Liver (tissue), 10 donors: ENCODE measurements at places on chromosomes 2 and 18. TPM values are rescaled to one million over a fixed set of nuclear protein-coding genes. Genes with fewer than 3 reads are reported as not detected.

DNA sequence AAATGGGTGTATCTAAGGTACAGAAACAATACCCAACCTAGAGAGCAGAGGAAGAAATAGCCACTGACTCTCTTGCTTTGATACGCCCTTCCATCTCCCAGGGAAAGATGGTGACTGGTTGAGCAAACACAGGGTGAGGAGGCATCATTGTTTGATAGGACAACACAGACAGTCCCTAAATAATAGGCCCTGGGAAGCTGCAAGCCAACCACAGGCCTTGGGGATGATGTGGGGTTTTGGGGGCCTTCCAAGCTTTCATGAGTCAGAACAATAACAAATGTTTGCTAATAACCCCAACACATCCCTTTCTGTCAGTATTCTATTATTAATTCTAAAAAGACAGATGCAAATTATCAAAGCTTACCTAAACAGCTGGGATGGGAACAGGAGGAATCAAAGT is 9.8 kb downstream of the LGALSL start:
- no peaks in the 10 kb centered on the region for H3K4me1 ChIP-seq
- H3K4me3 ChIP-seq, result no peak overlapping the region
- H3K36me3 ChIP-seq, result peaks cover 2% of the 10 kb centered on the region
- DNase-seq, result no peak
- no peak overlapping the region for H3K27ac ChIP-seq
- H3K27me3 ChIP-seq, result no peaks in the 10 kb centered on the region

DNA sequence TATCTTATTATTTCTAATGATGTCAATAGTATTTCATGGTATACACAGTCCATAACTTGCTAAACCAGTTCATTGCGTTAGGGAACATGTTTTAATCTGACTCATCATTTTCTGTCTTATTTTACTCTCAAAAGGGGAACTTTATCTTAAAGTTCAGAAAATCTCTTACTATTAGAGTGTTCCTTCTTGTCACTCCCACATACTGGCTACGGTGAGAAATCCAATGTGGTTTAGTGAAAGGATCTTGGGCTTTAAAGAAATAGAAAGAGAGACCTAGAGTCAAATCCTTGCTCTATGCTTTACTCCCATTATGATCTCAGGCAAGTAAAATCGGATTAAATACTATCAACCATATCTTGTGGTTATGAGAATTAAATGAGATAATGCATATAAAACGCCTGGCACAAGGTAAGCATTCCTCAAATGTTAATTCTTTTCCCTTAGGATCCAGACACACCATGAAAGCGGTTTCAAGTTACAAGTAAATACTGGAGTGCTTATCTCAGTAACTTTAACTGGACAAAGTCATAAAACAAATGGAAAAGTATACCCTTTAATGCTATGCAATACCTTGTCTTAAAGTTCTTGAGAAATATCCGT is 576.0 kb downstream of the ARHGAP15 start:
- H3K4me3 ChIP-seq, result no peak overlapping the region
- DNase-seq, result no peak
- no peaks in the 10 kb centered on the region for H3K4me1 ChIP-seq

- H3K27me3 ChIP-seq, result no peaks in the 10 kb centered on the region
- H3K27ac ChIP-seq, result no peak overlapping the region
- H3K4me1 ChIP-seq, result no peaks in the 10 kb centered on the region
- DNase-seq, result no peak
- no peak overlapping the region for H3K4me3 ChIP-seq
- H3K36me3 ChIP-seq, result no peaks in the 10 kb centered on the region
Measured at GRCh38 chr2:226677080-226677479, 122.5 kb downstream of the IRS1 start.

- no peaks in the 10 kb centered on the region for H3K36me3 ChIP-seq
- peaks cover 7% of the 10 kb centered on the region for H3K4me1 ChIP-seq
- no peak for DNase-seq
- H3K4me3 ChIP-seq, result peak overlapping the region; percentile 65
- no peaks in the 10 kb centered on the region for H3K27me3 ChIP-seq
Measured at GRCh38 chr2:100820273-100820522, 259 bp downstream of the NPAS2 start.

NEU2 gene
- not detected for total RNA-seq
